ENCODE measurements at places on chromosomes 6 and 20.

GRCh38 chr20:62382306-62383198 lies 4.4 kb upstream of the RPS21 start:
- peak; percentile 82 for DNase-seq

- no peak for DNase-seq
These were observed 11.1 kb upstream of the FAM83C start for GRCh38 chr20:35303382-35303734.

- no peak for DNase-seq
These were observed 104.4 kb downstream of the SYNE1 start for GRCh38 chr6:152532556-152533422.

DNA sequence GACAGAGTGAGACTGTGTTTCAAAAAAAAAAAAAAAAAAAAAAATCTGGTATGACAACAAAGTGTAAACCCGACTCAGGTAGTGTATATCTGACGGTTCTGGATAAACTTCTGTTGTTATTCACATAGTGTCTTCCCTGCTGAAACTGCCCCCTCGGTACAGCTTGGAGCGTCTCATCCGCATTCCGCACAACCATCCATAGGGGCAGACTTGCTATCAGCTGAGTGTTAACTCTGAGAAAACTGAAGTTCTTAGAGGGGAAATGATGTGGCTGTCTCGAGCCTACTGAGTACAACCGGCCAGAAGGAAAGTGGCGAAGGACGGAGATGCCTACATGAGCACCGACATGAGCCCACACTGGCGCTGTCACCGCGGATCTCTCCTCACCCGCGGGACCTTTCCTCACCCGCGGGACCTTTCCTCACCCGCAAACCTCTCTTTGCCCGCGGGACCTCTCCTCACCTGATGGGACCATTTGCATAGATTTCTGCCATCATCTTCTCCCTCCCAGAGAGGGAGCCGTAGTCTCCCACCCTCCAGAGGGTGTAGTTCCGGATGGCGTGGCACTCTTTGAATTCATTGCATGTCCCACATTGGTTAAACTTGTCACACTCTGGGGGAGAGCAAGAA lies 9.8 kb downstream of the CTSZ start:
- no peak for DNase-seq

DNA sequence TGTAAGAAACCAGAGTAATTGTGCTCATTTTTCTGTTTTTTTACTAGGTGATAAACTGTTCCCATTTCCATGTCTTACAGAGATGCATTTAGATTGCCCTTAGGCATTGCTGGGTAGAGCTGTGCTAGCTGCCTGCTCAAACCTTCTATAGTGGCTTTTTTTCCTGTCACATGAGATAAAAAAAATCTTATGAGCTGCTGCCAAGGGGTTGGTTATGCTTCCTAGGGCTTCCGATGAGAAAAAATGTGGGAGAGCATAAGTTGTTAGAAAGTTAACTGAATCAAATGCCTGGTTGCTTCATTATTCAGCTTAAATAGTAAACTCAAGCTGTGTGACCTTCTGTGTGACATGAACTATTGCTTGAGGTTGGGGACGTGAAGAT lies 50.0 kb upstream of the NOX3 start:
- DNase-seq: no peak

- no peak for DNase-seq
These were observed 135.4 kb downstream of the JPH2 start for GRCh38 chr20:44051661-44052000.

DNA sequence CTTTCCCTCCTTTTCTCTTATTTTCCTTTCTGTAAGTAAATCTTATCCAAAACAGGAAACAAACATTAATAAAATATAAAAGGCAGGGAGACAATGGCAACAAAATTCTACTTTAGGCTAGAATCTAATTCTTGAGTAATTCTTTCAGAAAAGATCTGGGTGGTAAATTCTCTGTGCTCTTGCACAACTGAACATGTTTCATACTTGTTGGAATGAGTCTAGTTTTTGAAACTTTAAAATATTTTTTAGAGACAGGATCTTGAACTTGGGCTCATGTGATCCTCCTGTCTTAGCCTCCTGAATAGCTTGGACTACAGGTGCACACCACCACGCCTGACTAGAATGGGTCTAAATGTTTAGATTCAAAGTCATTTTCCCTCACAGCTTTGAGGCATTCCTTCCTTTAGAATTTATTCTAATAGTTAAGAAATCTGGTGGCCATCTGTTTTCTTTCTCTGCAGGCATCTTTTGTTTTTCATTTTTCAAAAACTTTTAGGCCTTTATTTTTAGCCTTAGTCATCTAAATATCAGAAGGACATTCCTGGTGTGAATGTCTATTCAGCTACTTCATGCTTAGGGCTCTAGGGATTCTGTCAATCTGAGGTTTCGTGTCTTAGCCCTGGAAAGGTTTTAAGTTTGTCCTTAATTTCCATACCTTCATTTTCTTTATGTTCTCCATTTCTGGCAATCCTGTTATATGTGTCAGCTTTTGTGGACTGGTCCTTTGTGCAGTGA lies 76.5 kb downstream of the CDKAL1 start:
- no peak for DNase-seq

DNA sequence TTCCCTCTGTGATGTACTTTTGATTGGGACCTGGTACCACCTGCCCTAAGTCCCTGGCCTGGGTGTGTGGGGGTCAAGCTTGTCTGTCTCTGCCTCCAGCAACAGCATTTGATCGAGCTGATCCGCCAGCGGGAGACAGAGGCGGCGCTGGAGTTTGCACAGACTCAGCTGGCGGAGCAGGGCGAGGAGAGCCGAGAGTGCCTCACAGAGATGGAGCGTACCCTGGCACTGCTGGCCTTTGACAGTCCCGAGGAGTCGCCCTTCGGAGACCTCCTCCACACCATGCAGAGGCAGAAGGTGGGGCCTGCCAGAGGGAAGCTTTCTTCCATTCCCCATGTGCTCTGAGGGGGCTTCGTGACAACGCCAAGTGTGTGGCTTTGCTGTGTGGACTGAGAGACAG lies 5.4 kb downstream of the GID8 start:
- DNase-seq: no peak

DNA sequence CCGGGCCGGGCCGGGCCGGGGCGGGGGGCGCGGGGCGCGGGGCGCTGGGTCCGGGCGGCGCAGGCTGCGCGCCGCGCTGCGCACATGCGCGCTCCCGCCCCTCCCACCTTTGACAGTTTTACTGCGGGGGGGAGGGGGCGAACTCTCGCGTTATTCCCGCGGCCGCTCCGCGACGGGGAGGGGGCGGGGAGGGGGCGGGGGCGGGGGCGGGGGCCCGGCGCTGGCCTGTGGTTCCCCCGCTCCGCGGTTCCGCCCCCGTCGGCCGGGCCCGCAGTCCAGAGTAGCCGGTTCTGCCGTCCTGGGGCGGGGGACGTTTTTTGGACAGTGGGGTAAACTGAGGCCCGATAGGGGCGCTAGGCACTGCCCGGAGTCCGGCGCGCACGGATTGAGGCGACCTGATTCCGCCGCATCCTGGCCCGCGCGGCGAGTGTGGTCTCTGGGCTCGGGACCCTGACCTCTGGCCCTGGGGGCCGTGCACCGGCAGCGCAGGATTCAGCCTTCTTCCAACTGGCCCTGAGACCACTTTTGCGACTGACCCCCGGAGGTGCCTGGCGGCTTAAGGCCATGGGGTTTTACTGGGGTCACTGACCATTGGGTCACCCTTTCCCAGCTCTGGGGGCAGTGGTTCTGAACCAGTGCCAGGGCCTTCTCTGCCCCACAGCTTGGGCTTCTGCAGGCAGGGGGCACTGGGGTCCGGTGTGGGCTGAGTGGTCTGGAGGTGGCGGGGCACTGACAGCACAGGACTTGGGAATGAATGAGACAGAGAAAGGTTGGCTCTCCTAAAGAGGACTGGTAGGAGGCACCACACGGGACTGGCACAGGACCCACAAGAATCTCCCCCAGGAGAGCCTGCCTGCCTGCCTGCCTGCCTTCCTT lies at the start of gene ZNF512B:
ZNF512B (minus strand) TSS at position 93 of the 876 bp plus-strand sequence. CDS start 1,980 bp downstream, outside the sequence.
- DNase-seq: peak; percentile 63

DNA sequence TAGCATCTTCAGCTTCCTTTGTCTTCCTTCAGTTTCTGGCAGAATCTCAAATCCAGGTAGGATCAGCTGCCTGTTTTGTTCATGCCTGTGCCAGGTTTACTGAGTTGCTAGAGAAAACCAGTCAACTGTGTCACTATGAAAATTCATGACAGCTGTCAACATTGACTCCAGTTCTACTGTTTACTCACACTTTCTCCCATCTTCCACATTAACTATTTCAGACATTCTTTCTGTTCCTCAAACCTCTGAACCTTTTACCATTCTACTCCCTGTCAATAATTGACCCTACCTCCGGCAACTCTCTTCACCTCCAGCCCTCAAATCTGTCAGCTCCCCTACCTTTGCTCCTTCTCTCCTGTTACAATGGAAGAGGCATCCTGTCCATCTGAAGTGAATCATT lies 8.5 kb downstream of the ENPP4 start:
- DNase-seq: no peak

DNA sequence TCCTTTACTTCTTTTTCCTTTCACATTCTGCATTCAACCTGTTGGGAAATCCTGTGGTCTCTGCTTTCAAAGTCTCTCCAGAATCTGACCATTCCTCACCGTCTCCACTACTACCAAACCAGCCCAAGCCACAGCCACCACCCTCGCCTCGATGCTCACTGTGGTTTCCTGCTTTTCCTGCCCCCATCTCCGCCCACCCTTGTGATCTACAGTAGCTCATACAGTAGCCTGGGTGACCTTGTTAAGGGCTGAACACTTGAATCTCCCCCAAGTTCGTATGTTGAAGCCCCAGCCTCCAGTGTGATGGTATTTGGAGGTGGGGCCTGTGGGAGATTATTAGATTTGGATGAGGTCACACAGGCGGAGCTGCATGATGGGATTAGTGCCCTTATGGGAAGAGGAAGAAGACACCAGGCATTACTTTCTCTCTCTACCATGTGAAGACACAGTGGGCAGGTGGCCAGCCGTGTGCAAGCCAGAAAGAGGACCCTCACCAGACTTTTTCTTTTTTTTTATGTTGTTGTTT lies 189.0 kb upstream of the UST start:
- no peak for DNase-seq

DNA sequence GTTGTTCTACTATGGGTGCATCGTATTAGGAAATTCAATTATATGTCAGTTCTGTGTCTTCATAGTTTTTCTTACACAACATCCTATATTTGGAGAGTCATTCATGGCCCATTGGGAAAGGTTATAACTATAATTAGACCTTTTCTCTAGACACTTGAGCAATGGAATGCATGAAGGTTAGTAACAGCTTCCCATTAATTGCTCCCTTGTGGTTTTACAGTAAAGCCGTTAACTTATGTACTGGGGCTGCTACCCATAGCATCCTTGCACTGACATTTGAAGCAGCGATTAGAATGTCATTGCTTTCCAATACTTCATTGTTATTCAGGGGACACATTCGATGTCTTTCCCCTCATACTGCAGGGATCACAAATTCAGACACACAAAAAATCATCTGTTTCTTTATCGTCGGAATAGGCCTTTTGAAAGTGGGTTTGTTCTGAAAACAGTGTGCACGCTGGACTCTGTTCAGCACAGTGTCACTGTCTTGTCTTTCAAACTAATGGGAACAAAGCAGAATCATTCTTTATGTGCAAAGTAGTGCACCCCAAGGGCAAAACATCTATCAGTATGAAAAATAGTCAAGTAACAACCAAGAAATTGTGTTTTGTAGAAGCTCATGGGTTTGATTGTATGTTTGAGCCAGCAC lies 634.3 kb upstream of the MAP3K7 start:
- DNase-seq: no peak

DNA sequence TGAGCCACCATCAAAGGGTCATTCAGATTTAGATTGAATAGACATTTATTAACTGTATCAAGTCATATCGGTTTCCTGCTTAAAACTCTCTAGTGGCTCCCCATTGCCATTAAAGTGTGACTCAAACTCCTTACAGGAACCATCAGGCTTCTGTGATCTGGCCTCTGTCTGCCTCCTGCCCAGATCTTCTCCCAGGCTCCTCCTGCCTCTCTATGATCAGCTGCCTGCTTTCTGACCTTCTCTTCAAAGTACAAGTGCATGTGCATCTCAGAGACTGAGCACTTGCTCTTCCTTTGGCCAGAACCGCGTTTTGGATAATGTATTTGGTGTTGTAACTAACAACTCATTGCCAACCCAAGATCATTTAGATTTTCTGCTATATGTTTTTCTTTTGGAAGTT lies 52.7 kb downstream of the IL20RA start:
- DNase-seq: no peak

GRCh38 chr6:149342525-149342924 lies 25.0 kb downstream of the TAB2 start:
- no peak for DNase-seq

DNA sequence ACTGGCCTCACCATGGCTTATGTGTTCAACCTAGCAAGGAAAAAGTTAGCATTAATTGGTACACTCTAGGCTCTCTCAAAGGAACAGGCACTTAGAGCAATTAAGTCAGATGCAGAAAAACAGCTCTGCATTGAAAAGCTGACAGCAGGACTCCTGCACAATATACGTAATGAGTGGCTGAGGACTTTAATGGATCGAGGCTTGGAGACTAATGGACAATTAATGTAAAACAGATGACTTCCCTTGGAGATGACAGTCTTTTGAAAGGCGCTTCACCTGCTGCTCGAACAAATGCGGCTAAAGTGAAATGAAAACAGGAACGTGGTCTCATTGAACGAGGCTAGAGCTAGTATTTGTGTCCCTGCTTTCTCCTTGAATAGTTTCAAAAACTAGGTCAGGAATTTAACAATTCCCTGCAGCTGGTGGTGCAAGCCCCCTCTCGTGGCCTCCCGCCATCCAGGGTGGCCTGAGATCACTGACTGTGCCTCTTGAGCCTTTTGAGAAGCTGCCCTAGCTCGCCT lies 137.1 kb downstream of the ELOVL4 start:
- no peak for DNase-seq

DNA sequence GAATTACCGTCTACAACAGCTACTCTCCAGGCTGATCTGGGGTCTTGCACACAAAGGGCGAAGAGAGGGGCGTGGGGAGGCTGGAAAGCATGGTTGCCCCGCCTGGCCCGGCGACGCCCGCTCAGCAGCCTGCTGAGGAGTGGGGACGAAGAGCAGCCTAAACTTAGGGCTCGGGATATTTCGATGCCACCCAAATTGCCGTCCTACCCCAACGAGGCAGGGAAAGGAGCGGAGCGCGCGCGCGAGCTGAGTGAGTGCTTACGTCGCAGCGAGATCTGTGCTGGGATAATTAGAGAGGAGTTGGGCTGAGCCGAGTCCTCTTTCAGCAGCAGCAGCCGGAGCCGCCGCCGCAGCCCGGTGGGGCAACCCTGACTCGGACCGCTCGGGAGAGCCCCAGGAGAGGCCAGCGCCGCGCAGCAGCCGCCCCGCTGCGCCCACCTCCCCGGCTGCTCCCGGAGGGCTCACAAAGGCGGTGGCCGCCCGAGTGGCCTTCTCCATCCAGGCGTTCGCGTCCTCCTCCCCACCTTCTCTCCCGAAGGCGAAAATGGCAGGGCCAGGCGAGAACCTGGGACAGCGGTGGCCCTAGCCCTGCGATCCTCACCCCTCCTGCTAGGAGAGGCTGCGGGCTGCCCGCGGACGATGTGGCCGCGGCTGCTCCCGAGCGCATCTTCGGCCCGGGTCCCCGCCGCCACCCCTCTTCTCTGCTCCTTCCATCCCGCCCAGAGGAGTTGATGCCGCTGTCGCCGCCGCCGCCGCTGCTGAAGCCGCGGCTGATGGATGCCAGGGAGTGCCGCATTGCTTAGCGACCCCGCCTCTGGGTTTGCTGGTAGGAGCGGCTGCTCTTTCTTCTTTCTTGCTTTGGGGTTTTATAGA lies at the start of gene CLVS2:
CLVS2 (plus strand) TSS at position 315 of the 873 bp plus-strand sequence. CDS start 1,543 bp downstream, outside the sequence.
- no peak for DNase-seq

Data from stimulated activated CD4-positive, alpha-beta T cell treated with anti-CD3 and anti-CD28 coated beads, Interleukin-4, amount 100 ng/mL, for 24 hours (primary cell).